ENCODE measurements at places on chromosomes 7 and 10.

- no peak for DNase-seq
Observed at GRCh38 chr7:18119985-18120384, 92.3 kb upstream of the PRPS1L1 start.

DNA sequence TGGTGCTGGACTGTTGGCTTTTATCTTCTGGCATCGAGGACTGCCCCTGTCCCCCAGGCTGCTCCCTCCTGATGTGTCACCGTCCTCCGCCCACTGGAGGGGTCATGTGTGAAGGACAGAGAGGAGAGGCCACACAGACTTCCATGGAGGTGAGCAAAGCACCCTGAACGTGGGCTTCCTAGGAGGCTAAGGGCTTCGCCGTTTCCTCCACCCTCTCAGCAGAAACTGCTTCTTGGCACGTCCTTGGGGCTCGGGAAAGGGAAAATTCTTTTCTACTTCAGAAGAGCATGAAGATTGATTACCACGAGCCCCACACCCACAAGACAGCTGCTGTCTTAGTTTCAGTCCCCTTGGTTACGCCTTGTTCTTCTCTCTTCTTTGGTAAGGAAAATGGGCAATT lies 218.2 kb downstream of the CCDC3 start:
- DNase-seq: no peak

- DNase-seq: no peak
Observed at GRCh38 chr10:17847585-17848296, 38.6 kb downstream of the MRC1 start.

DNA sequence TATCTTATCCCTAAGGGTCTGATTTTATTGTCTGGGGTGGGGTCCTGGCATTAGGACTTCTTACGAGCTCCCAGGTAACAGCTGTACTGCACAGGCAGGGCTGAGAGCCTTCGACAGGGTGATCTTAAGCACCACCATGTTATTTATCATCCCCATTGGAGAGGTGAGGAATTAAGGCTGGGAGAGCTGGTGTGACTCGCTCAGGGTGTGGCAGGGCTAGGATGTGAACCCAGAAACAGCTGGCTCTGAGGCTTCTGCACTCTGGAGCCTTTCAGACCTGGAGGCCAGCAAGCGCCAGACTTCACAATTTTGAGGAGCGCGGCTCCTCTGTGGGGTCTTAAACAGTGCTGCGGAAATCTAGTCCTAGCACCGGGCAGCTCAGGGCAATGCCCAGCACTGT lies 27.4 kb upstream of the NDST2 start:
- DNase-seq: no peak

DNA sequence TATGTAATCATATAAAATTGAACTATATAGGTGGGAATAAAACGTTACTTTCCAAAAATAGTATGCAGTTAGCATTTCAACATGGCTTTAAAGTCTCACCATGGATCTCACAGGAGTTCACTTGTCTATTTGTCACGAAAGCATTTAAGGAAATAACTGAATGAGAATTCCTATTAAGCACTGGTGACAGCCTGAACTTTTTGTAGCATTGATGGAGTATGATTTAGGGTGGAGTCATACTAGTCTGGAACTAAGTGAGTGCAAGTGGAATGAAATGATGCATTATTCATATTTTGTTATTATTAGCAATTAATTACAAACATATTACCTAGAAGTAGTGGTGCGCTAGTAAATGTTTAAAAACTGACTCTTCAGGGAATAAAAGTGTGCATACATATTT lies 26.0 kb upstream of the HIBADH start:
- DNase-seq: no peak

DNA sequence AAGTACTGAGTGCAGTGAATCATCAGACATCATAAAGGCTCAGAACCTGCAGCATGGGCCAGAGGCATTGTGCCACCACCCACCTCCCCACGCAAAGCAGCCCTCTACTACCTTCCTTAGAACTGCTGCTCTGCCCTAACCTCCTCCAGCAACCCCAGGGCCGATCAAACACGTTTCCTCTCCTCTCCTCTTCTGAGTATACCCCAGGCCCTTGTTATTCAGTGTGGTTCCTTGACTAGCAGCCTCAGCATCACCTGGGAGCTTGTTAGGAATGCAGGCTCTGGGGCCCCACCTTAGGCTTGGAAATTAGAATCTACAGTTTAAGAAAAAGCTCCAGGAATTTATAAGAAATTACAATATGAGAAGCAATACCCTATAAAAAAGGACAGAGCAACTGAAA lies 33.2 kb downstream of the DYDC1 start:
- DNase-seq: no peak

- DNase-seq: no peak
Observed at GRCh38 chr10:29273478-29273877, 15.4 kb upstream of the LYZL1 start.

DNA sequence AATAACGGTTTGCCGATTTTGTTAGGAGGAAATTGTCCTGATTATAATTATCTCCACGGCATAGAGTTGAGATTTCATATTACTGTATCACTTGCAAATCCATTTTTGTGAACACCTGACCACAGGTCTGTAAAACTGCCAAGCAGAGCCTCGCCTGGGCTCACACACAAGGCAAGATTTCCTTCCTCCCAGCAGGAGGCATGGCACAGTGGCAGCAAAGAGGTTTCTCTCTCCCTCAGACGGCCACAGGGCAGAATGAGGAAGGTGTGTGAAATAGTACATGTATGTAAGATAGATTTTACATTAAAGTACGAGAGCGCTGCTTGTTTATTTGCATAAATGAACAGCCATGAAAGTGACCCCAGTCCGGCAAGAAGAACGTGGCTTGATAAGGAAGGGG lies 130.1 kb downstream of the CELF2 start:
- DNase-seq: no peak

DNA sequence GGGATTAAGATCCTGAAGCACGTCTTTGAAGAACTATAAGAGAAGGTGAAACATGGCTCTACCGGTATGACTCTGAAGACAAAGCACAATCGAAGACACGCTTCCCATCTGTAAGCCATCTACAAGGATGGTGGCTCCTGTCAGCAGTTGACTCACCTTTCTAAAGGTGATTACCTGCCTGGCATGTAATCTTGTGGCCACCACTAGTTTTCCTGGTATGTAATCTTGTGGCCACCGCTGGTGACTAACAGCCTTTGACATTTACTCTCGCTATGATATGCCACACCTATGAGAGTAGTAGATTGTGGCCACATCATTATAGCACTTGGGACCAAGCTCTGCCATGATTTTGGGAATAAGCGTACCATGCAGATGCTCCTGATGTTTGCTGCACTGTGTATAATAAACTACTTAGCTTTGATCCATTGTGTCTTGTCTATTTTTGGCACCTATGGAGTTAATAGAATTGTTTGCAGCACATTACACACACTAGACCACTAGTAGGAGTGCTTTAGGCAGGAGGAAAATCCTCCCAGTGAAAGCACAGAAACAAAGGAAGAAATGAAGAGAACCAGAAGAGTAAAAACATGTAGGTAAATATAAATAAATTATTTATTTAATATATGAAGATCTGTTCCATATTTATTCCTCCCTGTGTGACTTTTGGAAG lies 59.8 kb downstream of the VAX1 start:
- DNase-seq: no peak

- DNase-seq: no peak
Observed at GRCh38 chr10:47364366-47364765, 16.2 kb downstream of the RBP3 start.

- peak; percentile 66 for DNase-seq
Observed at GRCh38 chr7:101688183-101688831, 59.2 kb upstream of the MYL10 start.

DNA sequence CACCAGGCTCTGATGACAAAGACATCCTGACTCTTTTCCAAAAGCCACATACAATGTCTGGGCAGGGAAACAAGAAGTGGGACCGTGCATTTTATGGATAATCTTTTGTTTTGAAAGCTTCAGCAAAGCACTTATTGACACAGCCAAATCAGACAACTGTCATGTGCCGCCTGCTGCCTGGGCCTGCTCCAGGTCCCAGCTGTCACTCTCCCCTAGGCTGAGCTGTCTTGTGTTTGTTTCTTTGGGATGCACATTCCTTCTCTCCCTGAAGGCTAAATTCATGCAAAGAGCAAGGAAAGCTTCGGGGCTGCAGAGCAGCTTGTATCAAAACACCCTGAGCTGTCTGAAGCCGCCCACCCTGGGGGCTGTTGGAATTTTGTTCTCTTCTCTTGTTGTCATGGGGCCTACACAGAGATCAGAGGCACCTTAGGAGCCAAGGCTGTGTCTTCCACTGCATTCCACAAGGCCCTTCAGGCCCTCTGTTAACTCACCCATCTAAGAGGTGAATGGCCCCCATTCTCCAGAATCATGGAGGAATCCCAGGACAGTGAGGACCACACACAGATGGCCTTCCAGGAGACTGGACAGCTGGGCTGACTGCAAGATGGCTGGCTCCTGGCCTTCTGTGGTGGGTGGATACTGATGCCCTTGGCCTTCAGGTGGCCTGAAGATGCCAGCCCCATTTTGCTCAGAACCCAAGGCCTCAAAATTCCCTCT lies 17.8 kb upstream of the SLC18A2 start:
- DNase-seq: no peak

GRCh38 chr7:150612925-150613324 lies 19.3 kb downstream of the GIMAP6 start:
- DNase-seq: no peak

DNA sequence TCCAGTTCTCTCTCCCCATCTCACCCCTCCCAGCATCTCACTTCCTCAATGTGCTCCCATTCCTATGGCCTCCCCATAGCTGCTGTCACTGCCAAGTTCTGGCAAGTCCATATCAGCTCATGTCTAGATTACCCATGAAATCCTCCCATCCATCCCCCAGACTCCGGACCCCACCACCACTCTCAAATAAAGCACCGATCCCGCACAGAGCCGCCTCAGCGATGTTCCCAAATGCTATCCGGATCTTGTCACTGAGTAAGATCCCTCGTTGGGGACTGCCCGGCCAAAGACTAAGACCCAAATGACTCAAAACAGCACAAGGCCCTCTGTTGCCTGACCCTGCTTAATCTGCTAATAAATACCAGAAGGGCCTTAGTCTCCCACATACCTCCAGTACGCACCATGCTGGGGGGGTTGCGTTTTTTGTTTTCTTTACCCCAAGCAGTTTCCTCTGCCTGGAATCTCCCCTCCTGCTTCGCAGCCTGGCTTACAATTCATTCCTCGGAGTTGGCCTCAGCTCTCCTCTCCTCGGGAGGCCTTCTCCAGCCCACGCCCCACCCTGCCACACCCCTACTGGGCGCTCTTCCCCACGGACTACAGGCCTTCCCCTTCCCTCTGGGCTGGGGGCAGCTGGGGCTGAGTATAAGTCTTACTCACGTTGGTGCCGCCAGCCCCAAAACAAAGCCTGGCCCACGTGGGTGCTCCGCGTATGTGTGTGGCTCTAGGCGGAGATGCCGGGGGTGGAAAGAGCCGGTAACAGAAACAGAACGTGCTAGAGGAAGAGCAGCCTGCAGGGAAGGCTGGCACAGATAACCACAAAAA lies 1.8 kb upstream of the DUSP5 start:
- DNase-seq: peak; percentile 34

GRCh38 chr7:44305564-44306507 lies 19.6 kb downstream of the CAMK2B start:
- DNase-seq: peak; percentile 18

DNA sequence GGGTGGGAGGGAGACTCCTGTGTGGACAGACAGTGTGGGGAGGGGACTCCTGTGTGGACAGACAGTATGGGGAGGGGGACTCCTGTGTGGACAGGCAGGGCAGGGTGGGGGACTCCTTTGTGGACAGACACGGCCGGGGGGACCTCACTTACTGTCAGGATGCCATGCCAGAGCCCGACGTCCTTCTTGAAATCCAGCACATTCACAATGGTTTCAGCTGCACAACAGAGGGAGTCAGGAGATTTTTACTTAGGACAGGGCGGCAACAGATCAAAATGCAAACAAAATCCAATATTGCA lies 252.3 kb downstream of the ZMYND11 start:
- no peak for DNase-seq

- DNase-seq: no peak
Observed at GRCh38 chr7:140684066-140684950, 11.6 kb downstream of the ADCK2 start.

GRCh38 chr10:73060738-73061635 lies 35.7 kb downstream of the P4HA1 start:
- DNase-seq: no peak

- DNase-seq: no peak
Observed at GRCh38 chr10:36089790-36090440, 447.8 kb upstream of the FZD8 start.

GRCh38 chr10:78053211-78053868 lies 19.7 kb downstream of the RPS24 start:
- DNase-seq: no peak

GRCh38 chr10:71178880-71179279 lies 33.5 kb upstream of the UNC5B start:
- DNase-seq: no peak

GRCh38 chr10:6145166-6145987 lies 56.5 kb downstream of the RBM17 start:
- no peak for DNase-seq

DNA sequence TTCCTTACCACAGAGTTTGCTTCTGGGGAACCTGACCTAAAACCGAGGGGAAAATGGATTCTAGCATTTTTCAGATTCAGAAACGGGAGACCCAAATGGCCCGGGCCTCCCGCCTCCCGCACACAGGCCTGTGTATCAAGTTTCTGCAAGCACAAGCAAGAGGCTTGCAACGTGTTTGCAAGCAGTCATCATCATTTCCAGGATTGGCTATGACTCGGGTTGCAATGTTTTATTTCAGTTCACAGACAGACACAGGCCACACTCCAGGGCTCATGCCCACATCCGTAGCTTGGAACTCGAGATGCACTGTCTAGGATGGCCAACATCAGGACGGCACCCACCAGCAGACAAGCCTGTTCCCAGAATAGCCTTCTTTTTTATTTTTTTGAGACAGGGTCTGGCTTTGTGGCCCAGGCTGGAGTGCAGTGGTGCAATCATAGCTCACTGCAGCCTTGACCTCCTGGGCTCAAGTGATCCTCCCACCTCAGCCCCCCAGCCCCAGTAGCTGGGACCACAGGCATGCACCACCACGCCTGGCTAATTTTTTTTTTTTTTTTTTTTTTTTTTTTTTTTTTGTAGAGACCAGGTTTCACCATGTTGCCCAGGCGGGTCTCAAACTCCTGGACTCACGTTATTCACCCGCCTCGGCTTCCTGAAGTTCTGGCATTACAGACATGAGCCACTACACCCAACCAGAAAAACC lies 68.1 kb upstream of the FOXK1 start:
- no peak for DNase-seq

DNA sequence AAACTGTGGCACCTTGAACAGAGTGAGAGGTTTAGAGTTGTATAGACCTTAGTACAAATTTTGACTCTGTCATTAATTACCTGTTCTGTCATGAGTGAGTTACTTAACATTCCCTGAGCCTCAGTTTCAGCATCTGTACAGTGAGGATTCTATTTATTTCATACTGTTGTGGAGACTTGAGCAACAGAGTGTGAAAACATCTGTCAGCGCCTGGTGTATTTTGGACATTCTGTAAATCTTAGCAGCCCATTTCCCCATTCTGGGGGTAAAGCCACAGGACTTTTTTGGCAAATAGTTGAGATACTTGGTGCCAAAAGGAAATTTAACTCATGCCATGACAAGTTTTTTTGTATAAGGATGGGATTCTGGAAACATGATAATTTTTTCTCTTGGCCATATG lies 94.8 kb downstream of the AUTS2 start:
- no peak for DNase-seq

Data from left colon (tissue), 2 donors.